ENCODE measurements at places on chromosomes 4 and X.

DNA sequence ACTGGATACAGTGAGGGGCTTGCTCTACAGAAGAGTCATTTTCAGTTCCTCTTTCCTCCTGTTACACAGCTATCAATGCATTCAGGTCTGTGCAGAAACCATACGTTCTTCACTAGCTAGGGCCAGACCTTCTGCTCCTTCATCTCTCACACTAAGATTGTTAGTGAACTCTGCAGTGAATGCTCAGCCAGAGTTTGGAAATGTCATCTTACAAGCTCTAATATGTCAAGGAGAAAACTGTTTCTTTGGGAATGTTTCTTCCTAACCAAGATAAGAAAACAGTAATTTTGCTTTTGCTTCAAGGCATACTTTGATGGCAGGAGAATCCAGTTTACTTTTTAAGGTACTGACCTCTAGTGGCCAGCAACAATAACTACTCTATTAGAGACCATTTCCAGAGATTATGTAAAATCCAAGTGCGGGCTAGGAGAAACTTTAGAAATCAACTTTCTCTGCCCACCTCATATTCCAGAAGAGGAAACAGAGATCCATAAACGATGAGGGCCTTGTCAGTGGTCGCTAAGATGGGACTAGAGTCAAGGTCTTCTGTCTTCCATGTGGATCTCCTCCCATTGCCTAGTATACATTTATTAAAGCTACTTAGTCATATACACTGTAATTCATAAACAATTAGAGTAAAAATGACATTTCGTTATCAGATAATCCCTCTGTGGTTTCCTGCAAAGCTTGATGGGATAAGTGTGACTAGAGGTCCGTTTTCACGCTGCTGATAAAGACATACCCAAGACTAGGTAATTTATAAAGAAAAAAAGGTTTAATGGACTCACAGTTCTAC is 12.1 kb upstream of the CC2D2A start:
- DNase-seq = no peak

DNA sequence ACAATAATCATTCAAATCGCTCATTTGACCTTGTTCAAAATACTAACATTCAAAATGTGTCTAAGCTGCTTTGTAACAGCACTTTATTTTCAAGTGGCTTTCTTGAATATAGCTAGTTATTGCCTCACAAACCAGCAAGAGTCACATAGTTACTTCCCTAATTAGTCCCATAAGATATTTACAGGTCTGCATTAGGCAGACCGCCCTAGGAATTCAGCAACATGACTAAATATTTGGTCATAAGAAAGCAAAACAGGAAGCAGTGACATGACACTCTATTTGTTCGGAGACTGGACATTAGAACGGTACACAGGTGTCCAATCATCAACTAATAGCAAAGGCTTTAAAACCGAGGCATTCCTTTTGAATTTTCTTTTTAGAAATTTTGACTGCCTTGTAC is 262.0 kb downstream of the COL25A1 start:
- DNase-seq = no peak

DNA sequence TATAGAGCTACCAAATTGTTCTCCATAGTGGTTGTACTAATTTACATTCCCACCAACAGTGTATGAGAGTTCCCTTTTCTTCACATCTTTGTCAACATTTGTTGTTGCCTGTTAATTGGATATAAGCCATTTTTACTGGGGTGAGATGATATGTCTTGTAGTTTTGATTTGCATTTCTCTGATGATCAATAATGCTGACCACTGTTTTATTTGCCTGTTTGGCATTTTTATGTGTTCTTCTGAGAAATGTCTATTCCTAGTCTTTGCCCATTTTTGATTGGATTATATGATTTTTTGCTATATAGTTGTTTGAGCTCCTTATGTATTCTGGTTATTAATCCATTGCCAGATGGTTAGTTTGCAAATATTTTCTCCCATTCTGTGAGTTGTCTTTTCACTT is 44.3 kb downstream of the ACTRT1 start:
- DNase-seq = no peak

GRCh38 chr4:113955948-113956347 is 23.5 kb downstream of the ARSJ start:
- DNase-seq = no peak

- DNase-seq = no peak
Observed at GRCh38 chr4:7270121-7270520, 77.8 kb downstream of the SORCS2 start.

- DNase-seq = no peak
Observed at GRCh38 chrX:120677004-120677652, 47.3 kb upstream of the C1GALT1C1 start.

DNA sequence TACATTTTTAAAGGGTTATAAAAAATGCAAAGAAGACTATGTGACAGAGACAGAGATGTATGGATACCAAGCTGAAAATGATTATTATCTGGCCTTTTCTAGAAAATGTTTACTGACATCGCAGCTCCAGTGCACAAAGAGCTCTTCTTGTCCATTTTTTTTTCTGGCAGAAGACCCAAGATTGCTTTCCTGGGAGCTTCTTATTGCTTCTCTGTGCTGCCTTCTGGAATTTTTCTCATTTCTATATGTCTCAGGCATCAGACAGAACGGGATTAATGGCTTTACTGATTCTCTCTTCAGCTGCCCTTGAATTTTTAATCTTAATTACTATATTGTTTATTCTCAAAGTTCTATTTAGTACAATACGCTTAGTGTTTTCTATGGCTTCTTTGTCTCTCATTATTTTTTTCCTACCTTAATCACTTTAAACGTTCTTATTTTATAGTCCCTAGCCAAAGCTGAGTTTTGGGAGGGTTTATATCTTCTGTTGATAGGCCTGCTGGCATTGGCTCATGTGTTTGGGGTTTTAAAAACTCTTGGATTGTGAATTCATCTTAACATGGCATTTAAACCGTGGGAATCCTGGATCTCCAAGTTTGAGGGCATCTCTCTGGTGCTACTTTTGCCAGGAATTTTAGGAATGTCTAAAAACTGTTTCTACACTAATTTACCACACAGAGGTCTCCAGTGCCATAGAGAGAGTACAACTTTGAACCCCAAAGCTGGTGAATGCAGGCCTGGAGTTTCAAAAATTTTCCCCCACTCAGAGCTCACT is 138.9 kb upstream of the LNX1 start:
- no peak for DNase-seq

DNA sequence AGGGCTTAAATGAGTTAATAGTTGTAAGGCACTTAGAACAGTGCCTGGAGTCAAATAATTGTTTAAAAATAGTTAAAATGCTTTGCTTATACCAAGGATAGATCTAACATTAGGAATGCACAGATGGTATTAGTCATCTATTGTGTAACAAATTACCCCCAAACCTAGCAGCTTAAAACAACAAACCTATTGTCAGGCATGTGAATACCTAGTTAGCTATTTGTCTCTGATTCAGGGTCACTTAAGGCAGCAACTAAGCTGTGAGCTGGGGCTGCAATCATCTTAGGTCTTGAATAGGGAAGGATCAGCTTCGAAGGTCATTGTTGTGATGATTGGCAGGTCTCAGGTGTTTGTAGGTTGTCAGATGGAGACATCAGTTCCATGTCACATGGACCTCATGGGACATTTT is 42.4 kb upstream of the AGA start:
- DNase-seq = no peak

GRCh38 chrX:130094696-130095095 is 15.6 kb downstream of the ELF4 start:
- DNase-seq = no peak

- no peak for DNase-seq
Observed at GRCh38 chr4:120096508-120097297, 30.1 kb upstream of the MAD2L1 start.

- DNase-seq = no peak
Observed at GRCh38 chrX:34365471-34365870, 233.4 kb upstream of the FAM47A start.

GRCh38 chr4:46211406-46211805 is 87.6 kb upstream of the GABRG1 start:
- no peak for DNase-seq

DNA sequence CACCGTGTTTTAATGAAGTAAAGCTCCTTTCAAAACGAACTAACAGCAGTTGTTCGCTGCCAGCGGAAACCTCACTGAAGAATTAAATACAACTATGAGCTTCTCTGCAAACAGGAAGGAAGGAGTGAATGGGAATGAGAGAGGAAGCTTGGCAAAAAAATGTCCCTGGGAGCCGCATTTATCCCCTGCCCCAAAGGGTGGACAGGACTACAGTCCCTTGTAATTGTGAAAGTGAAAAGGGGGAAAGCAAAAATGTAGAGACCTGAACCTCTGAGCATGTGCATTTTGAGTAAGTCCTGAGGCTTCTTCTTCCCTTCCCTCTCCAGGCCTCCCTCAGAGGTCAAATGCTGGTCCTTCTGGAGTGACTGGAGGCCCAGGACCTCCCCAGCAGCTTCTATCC is 53.8 kb upstream of the BMP2K start:
- no peak for DNase-seq

- no peak for DNase-seq
Observed at GRCh38 chr4:48105230-48105629, 28.8 kb downstream of the TXK start.

GRCh38 chr4:86675548-86675947 is 81.4 kb downstream of the PTPN13 start:
- DNase-seq = no peak

DNA sequence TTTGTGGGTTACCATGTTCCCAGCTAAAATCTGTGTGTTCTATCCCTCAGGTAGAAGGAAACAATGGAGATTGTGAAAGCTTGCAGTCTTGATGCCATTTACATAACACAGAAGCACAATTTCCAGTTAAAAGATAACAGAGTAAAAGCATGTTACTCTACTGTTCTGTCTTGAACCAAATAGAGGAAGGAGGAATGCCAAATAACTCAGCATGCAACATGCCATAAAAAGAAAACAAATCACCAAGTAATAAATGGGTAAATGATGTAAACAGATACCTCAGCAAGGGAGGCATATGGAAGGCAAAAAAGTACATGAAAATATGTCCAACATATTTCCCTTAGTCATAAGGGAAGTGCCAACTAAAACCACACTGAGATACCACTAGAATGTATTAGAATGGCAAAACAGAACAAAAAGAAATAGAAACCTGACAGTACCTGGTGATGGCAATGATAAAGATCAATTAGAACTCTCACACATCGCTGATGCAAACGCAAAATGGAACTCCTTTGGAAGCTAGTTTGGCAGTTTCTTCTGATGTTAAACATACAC is 502.6 kb upstream of the HS3ST1 start:
- no peak for DNase-seq

GRCh38 chrX:40013266-40014195 is 84.2 kb downstream of the BCOR start:
- peak; percentile 57 for DNase-seq

DNA sequence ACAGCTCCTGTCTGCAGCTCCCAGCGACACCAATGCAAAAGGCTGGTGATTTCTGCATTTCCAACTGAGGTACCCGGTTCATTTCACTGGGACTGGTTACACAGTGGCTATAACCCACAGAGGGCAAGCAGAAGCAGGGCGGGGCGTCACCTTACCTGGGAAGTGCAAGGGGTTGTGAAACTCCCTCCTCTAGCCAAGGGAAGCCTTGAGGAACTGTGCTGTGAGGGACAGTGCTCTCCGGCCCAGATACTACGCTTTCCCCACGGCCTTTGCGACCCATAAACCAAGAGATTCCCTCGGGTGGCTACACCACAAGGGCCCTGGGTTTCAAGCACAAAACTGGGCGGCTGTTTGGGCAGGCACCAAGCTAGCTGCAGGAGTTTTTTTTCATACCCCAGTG is 218.9 kb downstream of the PPP3CA start:
- DNase-seq = no peak

DNA sequence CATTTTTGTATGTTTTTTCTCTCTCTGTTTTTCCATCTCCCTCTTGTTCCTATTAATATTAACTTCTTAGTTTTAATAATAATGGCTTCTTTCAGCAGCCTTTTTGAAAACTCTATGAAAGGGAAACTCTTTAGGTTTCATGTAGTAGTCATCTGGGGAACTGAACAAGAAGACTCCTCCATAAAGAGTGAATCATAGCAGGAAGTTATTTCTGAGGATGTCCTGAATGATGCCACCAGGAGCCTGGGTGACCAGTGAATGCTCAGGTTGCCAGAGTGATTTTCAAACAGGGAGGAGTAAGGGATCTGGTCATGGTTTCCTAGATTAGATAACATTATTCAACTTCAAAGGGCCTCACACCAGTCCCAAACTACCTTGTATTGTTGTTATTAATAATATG is 212.8 kb upstream of the PDE5A start:
- DNase-seq = no peak

DNA sequence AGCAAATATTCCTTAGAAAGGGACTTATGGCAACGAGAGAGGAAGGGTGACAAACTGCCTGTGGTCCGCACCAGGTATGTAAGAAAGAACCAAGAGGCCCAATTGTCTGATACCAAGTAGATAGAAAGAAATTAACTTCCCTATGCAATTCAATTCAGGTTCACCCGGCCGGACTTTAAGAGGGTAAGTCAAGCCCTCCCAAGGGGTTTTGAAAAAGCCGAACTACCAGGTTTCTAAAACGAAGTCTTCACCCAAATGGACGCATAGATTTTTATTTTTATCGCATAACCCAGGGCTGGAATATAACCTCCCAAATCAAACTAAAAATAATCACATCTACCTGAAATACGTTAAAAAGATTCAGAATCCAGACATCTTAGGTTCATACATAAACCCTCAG is 1.6 kb upstream of the MAB21L2 start:
- DNase-seq = no peak

DNA sequence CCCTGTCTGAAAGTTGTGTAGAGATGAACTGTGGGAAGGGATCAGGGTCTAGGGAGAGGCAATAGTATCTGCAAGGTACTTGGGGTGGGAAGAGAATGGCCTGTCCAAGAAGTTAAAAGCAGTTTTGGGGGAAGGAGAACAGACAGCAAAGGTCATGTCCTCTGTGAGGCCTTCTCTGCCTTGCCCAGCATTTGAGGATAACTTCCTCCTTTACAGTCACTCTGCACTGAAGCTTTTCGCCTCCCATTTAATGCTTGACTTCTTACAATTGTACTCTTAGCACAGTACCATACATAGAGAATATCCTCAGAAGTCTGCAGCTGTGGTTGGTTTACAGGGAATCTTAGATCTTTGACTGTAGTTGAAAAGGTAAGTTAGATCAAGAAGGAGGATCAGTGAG is 121.8 kb upstream of the AP1S2 start:
- no peak for DNase-seq

- DNase-seq = no peak
Observed at GRCh38 chrX:136708348-136708747, 60.4 kb downstream of the CD40LG start.

Measured in NCI-H774 (cell line).